ENCODE measurements at places on chromosomes 2 and 18.

- no peak for DNase-seq
These were observed 84.9 kb upstream of the HPCAL1 start for GRCh38 chr2:10217489-10218435.

DNA sequence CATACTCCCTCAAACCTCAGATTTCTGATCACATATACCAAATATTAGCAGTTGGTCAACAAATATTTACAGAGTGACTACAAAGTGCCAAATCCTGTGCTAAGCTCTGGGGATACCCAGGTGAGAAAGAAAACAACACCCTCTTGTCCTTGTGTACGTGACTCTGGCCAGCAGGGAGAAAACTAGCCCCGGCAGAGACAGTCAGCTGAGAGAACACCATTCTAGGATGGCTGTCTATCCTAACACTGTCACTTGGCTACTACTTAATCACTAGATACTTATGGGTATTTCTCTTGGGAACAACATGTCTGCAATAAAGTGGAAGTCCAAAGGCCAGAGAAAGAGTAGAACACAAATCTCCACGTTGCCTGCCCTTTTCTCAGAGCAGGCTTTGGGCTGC is 57.9 kb upstream of the CD226 start:
- DNase-seq, result no peak

DNA sequence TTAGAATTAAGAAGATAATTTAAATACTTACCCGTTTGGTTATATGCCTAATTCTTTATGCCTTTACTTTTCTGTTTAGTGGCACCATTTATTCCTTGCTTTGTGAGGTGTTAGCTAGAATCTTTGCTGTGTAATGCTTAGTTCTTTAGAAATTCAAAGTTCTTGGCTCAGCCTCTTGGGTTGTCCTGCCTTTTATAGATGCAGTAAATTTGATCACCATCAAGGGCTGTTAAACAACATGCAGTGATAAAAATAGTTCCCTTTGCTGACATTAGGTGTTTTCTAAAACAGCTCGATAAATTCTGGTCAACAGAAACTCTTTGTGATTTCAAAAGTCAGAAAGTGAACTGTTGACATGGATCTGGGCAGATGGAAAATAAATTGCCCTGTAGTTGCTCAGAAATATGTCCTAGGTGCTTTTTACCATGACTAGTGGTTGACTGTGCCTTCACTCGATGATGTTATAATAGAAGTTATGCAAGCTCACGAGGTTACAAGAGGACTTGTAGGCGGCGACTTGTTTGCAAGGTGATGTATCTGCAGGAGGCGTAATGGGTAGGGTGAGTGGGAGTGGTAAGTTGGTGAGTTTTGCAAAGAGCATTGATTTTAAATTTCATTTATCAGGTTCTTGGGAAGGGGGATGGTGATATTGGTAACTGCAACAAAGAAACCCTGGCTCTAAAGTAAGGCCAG is 52.1 kb downstream of the LRRTM1 start:
- DNase-seq, result no peak

DNA sequence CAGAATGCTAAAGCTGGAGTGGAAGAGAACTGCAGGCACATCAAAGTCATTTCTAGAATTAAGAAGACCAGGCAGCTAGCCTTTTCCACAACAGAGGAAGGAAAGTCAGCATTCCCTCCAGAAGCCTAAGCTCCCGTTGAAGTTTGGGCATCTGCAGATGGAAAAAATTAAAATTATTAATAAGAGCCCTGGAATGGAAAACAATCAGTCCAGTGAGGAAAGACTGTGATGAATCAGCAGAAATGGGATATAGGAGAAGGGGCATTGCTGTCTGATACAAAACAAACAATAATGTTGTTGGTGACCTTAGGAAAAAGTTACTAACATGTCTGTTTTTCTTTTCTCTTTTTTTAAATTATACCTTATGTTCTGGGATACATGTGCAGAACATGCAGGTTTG is 450.7 kb upstream of the SLC14A2 start:
- DNase-seq, result no peak

GRCh38 chr2:54725343-54726099 is 2.1 kb downstream of the EML6 start:
- DNase-seq, result no peak

GRCh38 chr2:164675027-164675426 is 53.7 kb upstream of the GRB14 start:
- no peak for DNase-seq

DNA sequence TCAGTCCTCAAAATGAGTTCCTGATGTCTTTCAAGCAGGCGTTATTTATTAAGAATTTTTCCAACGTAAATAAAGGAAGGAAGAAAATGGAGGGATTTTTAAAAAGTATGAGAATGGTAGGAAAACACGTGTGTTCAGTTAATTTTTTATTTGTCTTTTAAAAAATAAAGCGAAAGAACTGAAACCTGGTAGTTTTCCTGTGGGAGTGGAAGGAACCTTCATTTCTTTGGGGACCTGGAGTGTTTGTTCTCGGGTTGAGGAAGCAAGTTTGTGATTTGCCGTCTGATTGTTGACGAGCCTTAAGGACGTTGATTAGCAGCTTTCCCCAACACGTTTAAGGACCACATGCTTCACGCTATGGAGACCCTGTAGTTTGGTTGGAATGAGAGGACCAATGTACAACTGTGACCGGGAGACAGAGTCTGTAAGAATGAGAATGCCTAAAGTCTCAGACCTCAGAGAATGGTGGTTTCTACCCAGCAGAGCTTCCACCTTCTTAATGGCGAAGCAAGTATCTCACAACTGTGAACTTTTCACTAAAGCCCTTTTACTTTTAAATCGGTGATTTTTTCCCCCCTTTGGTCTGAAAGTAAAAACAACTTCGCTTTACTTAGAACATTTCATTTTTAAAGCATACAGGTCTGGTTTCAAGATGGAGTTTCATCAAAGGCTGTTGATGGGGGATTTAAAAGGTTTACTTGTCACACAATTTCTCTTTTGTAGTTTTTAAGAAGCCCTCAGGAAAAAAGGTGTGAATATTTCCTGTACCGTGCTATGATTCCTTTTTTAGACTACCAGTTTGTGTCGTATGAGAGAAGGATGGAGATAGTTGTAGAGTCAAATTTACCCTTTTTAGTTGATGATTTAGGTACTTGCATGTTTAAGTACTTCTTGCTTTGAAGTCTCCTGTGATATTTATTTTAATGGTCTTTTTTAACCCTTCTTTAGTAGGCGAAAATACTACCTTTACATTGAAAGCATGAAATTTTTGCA is 1.4 kb downstream of the TTC39C start:
- no peak for DNase-seq

- no peak for DNase-seq
These were observed 88.8 kb upstream of the NYAP2 start for GRCh38 chr2:225310745-225311144.

- no peak for DNase-seq
These were observed 88.2 kb upstream of the THUMPD2 start for GRCh38 chr2:39867268-39867667.

DNA sequence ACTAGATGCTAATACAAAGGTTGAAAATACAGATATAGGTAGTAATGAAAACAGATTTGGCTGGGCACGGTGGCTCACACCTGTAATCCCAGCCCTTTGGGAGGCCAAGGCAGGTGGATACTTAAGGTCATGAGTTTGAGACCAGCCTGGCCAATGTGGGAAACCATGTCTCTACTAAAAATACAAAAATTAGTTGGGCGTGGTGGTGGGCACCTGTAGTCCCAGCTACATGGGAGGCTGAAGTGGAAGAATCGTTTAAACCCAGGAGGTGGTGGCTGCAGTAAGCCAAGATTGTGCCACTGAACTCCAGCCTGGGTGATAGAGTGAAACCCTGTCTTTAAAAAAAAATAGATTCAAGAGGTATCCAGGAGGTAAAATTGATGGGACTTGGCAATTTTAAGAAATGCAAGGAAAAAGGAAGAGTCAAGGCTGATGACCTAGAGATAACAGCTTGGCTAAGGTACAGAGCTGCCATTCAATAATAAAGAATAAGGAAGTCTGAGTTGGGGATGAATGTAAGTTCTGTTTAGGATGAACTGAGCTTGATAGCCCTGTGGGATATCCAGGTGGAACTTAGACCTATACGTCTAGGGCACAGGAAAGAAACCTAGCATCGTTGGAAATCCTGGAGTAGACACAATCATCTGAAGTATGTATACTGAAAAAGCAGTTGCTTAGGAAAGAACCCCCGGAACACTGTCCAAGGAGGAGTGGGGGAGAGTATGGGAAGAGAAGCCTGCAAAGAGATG is 9.1 kb downstream of the MAT2A start:
- no peak for DNase-seq
